ENCODE measurements at places on chromosomes 13 and 19.

- peak; percentile 15 for DNase-seq
Measured at GRCh38 chr13:80086304-80086721, 254.6 kb downstream of the SPRY2 start.

GRCh38 chr13:111518161-111518792 lies 197.8 kb downstream of the TEX29 start:
- no peak for DNase-seq

DNA sequence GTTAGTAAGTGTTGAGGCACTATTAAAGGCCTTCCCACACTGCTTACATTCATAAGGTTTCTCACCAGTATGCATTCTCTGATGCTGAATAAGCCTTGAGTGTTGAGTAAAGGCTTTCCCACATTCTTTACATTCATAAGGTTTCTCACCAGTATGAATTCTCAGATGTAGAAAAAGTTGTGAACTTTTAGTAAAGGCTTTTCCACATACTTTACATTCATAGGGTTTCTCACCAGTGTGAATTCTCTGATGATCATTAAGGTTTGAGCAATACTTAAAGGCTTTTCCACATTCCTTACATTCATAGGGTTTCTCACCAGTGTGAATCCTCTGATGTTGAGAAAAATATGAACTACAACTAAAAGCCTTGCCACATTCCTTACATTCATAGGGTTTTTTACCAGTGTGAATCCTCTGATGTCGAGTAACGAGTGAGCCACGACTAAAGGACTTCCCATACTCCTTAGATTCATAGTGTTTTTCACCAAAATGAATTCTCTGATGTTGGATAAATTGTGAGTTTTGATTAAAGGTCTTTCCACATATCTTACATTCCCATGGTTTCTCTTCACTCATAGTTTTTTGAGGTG lies 24.2 kb downstream of the ZNF829 start:
- peak; percentile 1 for DNase-seq

DNA sequence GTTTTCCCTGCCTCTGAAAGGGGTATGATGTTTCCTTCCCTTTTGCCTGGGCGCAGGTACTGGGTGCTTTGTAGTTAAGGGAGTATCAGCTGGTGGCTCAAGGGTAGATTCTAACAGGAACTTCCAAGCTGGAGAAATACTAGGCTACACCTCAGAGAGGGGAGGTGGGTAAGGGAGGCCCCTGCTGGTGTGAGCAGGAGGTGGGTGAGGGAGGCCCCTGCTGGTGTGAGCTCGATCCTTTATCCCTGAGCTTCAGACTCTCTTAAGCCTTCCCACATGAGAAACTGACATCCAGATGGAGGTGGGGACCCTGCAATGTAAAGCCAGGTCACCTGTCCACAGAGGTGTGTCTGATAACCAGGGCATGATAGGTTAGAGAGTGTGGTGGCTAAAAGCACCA lies 32.1 kb downstream of the CYP2B6 start:
- no peak for DNase-seq

- no peak for DNase-seq
Measured at GRCh38 chr13:22744688-22745452, 435.9 kb upstream of the SGCG start.

DNA sequence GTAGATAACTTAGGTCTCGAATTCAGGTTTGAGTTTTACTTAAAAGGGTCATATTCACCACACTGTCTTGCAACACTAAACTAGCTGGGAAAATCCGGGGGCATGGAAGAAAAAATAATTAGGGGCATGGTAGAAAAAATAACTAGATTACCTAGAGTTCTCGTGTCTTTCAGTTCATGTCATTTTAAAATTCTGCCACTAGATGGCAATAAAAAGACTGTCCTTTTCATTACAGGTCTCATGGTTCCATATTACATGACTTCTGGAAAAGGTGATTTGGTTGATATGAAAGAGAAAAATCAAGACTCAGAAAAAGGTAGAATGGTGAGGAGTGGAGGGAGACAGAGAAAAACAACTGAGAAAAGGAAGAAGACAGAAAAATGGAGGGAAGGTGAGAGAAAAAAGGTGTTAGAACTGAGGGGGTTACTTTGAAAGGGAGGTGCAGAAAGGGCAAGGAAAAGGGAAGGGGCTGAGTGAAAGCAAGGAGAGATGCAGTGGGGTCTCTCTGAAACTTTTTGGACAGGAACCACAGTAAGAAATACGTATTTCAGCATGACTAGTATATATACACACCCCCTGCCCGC lies 299.0 kb downstream of the KLF12 start:
- peak; percentile 55 for DNase-seq

GRCh38 chr13:48710160-48710559 lies 56.4 kb downstream of the CYSLTR2 start:
- no peak for DNase-seq

DNA sequence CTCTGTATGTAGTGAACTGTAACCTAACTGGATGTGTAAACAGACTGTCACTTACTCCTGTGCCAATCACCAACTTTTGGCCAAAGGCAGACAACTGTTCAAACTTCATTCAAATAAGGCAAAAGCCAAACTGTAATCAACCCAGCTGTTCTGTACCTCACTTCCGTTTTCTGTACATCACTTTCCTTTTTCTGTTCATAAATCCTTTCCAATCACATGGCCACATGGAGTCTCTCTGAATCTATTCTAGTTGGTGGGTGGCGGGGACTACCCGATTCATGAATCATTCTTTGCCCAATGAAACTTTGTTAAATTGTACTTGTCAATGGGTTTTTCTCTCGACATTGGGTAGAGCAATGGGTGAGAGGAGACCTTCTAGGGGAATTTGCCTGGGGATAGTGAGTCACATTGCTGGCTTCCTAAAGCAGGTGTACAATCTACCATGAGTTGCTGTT lies 178.3 kb upstream of the RFC3 start:
- DNase-seq, result peak; percentile 9

DNA sequence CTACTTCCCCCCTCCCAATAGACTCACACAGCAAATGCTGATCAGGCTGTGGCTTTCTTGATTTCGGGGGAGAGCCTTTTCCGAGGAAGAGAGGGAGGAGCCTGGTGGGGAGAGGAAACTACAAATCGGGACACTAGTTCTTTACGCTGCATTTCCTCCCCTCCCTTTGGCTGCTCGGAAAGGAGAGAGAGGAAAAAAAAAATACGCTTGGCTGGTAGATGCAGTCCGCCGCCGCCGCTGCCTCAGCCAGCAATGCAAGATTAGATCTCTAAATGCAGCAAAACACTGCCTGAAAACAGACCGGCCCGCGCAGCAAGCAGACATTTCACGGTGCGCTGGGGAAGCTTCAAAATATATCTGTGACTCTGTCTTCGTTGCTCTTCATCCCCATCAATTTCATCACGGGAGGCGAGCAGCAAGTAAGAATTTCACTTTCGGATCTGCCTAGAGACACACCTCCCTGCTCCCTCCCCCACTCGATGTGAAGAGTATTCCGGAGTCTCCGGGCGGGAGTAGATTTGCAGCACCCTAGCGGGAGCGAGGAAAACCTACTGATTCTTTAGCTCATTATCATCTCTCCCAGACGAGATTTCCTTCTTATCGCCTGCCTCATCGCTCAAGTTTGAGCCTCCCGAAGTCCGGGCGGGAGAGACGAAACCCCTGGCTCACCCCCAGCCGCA lies at the start of gene PCDH17:
PCDH17 (plus strand) TSS at position 149 of the 680 bp plus-strand sequence. CDS start 803 bp downstream, outside the sequence.
- DNase-seq, result peak; percentile 43

DNA sequence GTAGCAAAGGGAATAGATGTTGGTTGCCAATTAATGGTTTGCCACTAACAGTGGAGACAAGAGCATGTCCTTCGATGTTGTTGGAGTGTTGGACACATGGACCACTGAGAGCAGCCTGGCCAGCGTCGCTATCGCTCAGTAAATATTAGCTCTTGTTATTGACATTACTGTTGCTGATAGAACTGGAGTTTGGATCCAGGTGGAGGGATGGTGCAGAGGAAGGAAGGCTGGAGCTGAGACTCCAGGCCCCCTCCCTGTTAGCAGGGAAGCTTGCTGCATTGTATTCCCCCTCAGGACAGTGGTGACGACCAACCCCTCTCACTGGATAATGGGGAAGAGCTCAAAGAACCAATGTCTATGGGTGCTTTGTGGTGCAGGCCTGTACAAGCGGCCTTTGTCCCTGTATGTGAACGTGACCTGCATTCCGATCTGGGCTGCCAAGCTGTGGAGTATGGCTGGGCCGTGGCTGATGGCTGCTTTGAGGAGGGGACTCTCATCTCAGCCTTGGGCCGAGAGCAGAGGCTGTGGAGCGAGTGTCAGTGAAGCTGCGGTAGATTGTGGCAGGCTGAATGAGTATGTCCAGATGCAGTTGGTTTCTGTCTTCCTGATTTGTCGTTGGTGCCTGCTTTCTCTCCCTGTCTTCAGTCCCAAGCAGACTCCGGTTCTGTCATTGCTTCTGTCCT lies 7.0 kb downstream of the CLASRP start:
- DNase-seq, result no peak

GRCh38 chr19:850221-850978 lies 1.7 kb upstream of the ELANE start:
- peak; percentile 91 for DNase-seq

DNA sequence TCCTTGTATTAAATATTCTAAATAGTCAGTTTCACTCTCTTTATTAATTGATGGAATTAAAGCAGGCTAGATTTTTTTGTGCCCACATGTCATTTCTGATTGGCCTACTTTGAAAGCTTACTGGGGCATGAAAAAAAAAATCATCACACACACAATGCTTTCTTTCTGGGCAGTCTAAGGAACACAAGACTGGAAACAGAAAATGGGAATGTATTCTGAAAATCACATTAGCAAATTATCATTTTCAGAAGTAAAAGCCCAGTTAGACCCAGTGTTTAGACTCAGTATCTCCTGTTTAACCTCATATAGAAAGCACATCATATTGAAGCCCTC lies 339.4 kb downstream of the SPRY2 start:
- no peak for DNase-seq

DNA sequence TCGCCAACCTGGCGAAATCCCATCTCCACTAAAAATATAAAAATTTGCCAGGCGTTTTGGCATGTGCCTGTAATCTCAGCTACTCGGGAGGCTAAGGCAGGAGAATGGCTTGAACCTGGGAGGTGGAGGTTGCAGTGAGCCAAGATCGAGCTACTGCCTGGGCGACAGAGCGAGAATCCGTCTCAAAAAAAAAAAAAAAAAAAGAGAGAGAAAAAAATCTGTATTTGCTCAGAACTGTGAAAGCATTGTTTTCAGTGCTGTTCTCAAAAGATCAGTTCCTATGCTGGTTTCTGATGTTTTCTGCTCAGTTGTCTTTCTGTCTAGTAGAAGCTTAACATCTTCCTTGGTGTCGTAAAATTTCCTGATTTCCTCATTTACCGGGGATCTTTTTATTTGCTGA lies 2.5 kb downstream of the SF3A2 start:
- DNase-seq, result peak; percentile 19

GRCh38 chr19:42424712-42425131 lies 2.5 kb downstream of the LIPE start:
- DNase-seq, result no peak

DNA sequence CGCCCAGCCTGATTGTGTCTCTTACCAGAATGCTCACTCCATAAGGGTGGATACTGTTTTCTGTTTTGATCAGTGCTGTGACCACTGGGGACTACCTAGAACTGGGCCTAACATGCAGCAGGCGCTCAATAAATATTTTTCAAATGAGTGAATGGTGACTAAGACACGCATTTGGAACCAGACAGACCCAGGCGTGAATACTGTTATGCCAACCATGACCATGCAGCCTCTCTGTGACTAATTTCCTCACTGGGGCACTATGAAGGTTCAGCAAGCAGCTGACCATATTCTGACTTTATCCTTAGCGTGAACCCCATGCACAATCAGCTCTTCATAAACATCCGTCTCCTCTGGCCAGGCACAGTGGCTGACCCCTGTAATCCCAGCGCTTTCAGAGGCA lies 13.0 kb upstream of the SPC24 start:
- DNase-seq, result peak; percentile 97

- DNase-seq, result no peak
Measured at GRCh38 chr13:46171217-46171616, 10.8 kb downstream of the LCP1 start.

DNA sequence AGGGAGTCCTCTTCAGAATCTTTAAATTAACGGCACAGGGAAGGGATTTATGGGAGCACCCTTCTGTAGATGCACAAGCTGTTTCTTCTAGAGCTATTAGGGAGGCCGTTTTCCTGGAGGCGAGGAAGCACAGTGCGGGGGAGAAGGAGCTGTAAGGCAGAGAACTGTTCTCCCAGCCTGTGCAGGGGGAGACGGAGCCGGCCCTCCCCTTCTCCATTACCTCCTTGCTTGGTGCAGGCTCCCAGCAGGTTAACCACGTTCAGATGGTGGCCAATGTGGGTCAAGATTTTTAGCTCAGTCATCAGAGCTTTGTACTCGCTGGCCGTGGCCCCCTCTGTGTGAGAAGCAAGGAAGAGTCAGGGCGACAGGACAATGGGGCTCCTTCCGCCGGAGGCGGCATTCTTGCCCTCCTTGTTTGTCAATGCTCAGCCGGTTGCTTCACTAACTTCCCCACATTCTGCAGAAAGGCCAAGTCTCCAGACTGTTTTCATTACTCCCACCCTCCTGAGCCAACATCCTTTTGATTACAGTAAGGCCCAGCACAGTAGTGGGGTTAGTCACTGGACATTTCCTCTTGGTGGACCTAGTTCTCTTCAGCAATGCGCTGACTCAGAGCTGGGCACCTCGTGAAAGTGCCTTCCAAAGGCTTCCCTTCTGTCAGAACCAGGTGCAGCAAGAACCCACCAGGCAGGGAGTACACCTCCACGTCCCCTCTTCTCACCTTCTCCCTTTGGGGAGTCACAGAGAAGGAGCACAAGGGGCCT lies 165.4 kb downstream of the FLT1 start:
- peak; percentile 97 for DNase-seq

DNA sequence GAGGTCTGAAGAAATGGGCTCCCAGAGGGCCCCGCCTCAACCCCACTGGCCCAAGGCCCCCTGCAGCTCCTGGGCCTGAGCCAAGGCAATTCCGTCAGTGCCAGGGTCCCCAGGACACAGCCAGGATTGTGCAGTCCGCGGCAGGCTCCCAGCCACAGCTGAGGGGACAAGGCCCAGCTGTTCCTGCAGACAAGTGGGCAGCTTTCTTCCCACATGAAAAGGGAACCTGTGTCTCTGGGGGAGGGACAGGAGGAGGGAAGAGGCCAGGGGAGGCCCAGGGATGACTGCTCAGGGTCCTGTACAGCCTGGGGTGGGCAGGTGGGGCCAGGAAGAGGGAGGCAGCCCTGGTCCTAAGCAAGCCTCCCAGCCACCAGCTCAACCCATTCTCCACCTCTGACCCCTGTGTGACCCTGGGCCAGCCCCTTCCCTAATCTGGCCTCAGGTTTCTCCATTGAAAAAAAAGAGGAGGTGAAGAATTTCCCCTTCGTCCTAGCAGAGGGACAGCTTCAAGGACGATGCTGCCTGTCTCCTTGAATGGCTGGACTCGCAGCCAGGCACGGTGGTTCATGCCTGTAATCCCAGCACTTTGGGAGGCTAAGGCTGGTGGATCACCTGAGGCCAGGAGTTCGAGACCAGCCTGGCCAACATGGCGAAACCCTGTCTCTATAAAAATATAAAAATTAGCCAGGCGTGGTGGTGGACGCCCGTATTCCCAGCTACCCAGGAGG lies 20.5 kb upstream of the VSTM2B start:
- DNase-seq, result no peak

GRCh38 chr19:21468791-21469190 lies 36.6 kb upstream of the ZNF429 start:
- DNase-seq, result no peak

- DNase-seq, result no peak
Measured at GRCh38 chr19:56153507-56153906, 12.4 kb downstream of the ZNF444 start.

- DNase-seq, result peak; percentile 77
Measured at GRCh38 chr13:107421028-107421427, 794.3 kb downstream of the LIG4 start.

- peak; percentile 82 for DNase-seq
Measured at GRCh38 chr13:31172535-31172934, 10.8 kb upstream of the HSPH1 start.

- DNase-seq, result peak; percentile 48
Measured at GRCh38 chr19:46984077-46985010, 35.3 kb upstream of the NPAS1 start.
